Right lung (tissue), 10 donors: ENCODE measurements at places on chromosomes 12 and 14. TPM values are rescaled to one million over a fixed set of nuclear protein-coding genes. Genes with fewer than 3 reads are reported as not detected.

AICDA gene
- polyA plus RNA-seq = not detected

IL31 gene
- not detected for polyA plus RNA-seq

JDP2 gene
- 24.3 TPM for polyA plus RNA-seq

PKP2 gene
- polyA plus RNA-seq = 5.8 TPM

CREBL2 gene
- 24.8 TPM for polyA plus RNA-seq
